ENCODE measurements at places on chromosomes 11 and 22. TPM values are rescaled to one million over a fixed set of nuclear protein-coding genes. Genes with fewer than 3 reads are reported as not detected.

DNA sequence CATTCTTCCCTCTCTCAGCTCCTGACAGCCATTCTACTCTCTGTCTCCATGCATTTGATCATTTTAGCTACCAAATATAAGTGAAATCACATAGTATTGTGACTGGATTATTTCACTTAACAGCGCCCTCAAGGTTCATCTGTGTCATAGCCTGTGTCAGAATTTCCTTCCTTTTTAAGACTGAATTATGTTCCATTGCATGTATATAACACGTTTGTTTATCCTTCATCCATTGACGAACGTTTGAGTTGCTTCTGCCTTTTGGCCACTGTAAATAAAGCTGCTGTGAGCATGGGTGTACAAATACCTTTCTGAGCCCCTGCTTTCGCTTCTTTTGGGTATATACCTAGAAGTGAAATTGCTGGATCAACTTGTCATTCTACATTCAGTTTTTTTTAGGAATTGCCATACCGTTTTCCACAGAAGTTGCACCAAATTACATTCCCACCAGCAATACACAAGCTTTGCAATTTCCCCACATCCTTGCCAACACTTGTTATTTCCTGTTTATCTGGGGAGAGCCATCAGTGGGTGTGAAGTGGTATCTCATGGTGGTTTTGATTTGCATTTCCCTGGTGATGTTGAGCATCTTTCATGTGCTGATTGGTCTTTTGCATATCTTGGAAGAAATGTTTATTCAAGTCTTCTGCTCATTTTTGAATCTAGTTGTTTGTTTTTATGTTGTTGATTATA lies 17.5 kb downstream of the GLB1L2 start:
- no peaks in the 10 kb centered on the region for H3K27me3 ChIP-seq
- H3K4me1 ChIP-seq, result no peaks in the 10 kb centered on the region

GRCh38 chr11:86091566-86091965 lies 22.7 kb upstream of the PICALM start:
- no peaks in the 10 kb centered on the region for H3K4me1 ChIP-seq
- no peaks in the 10 kb centered on the region for H3K36me3 ChIP-seq
- H3K27ac ChIP-seq, result no peak overlapping the region
- H3K27me3 ChIP-seq, result no peaks in the 10 kb centered on the region

The CCDC87 gene
- 0.13 TPM for polyA plus RNA-seq

DNA sequence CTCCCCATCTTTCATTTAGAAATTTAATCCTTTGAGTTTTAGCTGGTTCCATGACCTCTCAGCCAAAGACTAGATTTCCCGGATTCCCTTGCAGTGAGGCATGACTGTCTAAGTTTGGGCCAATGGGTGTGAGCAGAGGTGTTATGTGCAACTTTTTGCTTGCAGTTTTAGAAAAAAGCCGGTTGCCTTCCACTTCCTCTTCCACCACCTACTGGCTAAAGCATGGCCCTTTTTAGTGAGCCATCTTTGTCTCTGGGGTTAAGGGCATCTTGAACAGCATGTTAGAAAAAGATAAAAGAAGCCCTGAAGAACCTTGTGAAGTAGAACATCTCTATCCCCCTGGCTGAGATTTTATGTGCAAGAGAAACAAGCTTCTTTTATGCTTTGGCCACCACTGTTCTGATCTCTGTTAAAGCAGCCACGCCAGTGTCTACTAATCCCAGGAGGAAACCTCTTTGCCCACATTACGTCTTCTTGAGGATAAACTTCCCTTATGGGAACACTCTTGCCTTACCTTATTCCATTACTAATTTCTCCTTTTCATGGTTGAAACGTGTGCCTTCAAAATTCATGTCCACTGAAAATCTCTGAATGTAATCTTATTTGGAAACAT lies 279.9 kb downstream of the TENM4 start:
- no peak overlapping the region for H3K27ac ChIP-seq
- no peaks in the 10 kb centered on the region for H3K36me3 ChIP-seq
- peaks cover 23% of the 10 kb centered on the region for H3K27me3 ChIP-seq

- no peak overlapping the region for H3K4me3 ChIP-seq
Observed at GRCh38 chr11:93517041-93517440, 26.1 kb downstream of the SMCO4 start.

- no peaks in the 10 kb centered on the region for H3K4me1 ChIP-seq
- no peak overlapping the region for H3K27ac ChIP-seq
- no peak for DNase-seq
Observed at GRCh38 chr11:71325418-71326327, 73.3 kb upstream of the SHANK2 start.

DNA sequence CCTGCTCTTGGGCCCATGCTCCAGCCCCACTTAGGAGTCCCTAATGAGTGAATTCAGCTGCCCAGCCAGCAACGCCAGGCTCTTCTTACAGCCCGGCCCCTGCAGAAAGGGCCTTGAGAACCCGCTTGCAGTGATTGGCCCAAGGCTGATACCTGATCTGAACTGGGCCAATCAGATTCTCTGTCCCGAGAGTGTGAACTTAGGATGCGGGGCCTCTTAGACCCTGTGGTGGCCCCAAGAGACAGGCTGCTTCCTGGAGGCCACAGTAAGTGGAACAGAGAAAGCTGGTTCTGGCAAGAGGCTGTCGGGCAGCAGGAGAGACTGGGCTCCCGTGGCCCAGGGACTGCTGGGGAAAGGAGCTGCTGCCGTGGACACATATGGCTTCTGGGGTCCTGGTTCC lies 11.5 kb downstream of the VSTM5 start:
- no peak overlapping the region for H3K27ac ChIP-seq
- no peak for DNase-seq
- H3K36me3 ChIP-seq, result no peaks in the 10 kb centered on the region
- H3K4me3 ChIP-seq, result no peak overlapping the region
- no peaks in the 10 kb centered on the region for H3K4me1 ChIP-seq
- no peaks in the 10 kb centered on the region for H3K27me3 ChIP-seq

The CKAP5 gene
- 9.8 TPM for polyA plus RNA-seq

The SMCO4 gene
- polyA plus RNA-seq, result 1.2 TPM

The NRXN2 gene
- polyA plus RNA-seq, result not detected

The MRPL49 gene
- 109 TPM for polyA plus RNA-seq
